ENCODE measurements at places on chromosomes 12 and 14. TPM values are rescaled to one million over a fixed set of nuclear protein-coding genes. Genes with fewer than 3 reads are reported as not detected.

DNA sequence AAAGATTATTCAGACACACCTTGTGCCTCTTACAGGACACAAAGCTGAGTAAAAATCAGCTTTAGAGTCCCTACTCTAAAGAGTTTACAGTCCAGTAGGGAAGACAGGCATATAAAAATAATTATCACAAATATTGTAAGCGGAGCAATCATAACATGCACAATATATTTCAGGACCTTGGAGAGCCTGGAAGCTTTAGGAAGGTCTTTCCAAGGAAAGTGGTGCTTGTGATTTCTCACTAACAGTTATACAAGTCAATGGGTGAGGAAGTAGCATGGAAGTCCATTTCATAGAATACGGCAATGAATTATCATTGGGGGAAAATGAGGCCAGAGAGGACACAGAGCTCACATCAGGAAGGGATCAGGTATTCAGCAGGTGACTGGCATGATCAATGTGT, 268.3 kb downstream of the C12orf50 start:
- no peak for DNase-seq

DNA sequence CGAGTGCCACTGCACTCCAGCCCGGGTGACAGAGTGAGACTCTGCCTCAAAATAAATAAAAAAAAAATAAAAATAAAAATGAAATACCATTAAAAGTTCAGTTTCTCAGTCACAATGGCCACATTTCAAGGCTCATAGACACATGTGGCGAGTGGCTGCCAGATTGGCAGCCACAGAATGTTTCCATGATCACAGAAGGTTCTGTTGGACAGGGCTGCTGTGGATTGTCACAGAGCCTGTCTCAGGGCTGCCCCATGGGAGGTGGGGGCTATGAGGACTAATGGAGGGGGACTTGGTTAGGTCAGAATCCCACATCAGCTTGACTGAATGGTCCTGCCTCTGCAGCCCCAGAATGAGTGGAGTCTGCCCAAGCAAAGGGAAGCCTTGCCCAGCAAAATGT, 3.8 kb upstream of the PLA2G1B start:
- DNase-seq: no peak

Gene LRRC23
- polyA plus RNA-seq: 16.5 TPM

DNA sequence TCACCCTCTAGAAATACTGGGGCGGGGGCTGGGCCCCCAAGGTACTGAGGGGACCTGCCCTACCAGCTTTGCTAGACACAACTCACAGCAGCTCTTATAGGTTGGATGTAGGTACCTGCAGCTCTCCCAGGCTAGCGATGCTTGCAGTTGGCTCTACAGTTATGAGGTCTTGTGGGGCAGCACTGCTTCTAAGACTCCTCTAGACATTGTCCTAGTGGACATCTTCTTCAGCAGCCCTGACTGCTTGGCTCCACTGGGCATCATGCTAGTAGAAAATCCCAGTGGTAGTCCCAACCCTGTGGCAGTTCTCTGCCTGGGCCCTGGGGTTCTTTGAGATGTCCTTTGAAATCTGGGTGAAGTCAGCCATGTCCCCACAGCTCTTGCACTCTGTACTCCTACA, 419.3 kb upstream of the SEL1L start:
- DNase-seq: no peak

DNA sequence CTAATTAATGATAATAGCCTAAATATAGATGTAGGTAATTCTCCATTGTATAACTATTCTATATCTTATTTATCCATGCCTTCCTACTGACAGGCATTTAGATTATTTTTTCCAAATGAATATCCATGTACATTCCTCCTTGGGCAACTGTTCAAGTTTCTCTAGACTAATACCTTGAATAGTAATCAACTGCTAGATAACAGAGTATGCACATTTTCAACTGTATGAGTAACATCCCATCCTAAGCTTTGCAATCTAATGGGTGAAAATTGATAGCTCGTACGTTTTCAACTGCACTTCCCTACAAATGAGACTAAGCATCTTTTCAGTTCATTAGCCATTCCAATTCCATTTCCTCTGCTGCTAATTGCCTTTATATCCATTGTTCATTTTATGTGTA, 37.0 kb downstream of the YAF2 start:
- no peak for DNase-seq

GRCh38 chr12:108548954-108549521, 11.9 kb downstream of the SART3 start:
- DNase-seq: no peak

GRCh38 chr12:119230807-119231206, 52.1 kb downstream of the HSPB8 start:
- DNase-seq: no peak

DNA sequence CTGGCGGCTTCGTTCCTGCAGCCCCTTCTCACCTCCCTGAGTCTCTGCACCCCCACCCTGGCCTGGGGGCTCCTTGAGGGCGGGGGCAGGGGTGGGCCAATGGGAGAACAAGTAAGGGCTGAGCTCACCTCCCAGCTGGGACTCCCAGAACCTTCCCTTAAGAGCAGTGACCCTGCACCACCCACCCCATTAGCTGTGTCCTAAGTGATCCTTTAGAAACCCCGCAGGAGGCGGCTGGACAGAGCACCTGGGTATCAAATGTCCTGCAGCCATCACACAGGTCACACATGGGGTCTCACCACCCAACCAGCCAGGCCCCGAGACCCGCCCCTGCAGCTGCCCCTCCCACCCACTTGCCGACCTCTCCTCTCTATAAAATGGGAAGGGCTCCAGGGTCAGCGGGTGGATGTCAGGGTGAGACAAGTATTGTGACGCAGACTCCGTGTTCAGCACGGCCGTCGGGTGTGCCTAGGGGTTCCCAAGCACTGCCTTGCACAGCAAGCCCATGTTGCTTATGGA, 151.2 kb upstream of the C14orf180 start:
- DNase-seq: no peak

DNA sequence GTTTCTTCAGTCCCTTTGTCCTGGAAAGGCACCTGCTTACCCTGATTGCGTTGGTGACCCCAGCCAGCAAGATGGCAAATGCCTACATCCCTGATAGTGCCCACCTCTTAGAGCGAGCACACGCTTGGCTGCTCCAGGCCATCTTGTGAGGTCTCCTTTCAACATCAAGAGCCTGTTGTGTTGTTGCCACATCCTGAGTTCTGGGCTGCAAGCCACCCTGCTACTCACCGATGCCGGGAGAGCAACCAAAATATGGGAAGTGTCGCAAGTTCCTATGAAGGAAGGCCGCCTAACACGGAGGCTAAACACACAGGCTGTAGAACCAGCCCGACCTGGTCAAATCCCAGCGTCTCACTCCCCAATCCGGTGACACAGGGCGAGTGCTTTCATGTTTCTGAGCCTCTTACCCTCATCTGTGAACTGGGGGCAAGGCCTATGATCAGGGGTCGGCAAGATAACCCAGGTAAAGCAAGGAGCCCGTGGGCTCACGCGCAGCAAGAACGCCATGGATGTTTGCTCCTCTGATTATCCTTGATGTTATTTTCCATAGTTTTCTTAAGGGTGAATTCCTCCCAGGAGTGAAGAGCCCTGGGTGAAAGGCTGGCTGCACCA, 98.4 kb downstream of the LGMN start:
- no peak for DNase-seq

GRCh38 chr12:119090865-119091264, 87.9 kb upstream of the HSPB8 start:
- DNase-seq: no peak

DNA sequence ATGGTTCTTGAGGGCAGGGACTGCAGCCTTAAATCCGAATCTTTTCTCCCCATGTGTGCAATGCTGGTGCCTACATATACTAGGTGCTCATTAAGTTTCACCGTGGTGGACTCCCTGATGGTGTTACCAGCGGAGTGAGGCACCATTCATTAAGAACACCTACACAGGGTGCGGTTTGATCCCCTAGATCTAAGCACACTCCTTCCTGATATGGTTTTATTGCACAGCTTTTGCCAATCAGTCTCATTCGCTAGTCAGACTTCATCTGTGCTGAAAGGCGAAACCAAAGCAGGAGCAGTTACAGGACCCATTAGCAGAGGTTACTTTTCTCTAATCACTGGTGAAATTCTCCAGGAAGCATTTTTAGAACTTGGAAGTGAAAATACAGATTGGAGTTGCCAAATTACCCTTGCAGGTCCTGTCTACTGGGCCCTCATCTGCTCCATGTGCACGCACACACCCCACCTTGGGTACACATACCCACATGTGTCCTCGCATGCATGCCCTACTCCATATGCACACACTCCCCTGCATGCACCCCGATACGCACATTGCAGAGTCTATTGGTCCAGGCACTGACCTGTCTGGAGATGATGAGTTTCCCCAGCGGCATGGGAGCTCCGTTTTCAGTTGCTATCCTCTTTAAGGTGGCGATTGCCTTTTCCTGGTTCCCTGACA, 58.5 kb downstream of the DAO start:
- no peak for DNase-seq

- no peak for DNase-seq
Measured at GRCh38 chr12:66329941-66330340, 27.6 kb downstream of the HELB start.

DNA sequence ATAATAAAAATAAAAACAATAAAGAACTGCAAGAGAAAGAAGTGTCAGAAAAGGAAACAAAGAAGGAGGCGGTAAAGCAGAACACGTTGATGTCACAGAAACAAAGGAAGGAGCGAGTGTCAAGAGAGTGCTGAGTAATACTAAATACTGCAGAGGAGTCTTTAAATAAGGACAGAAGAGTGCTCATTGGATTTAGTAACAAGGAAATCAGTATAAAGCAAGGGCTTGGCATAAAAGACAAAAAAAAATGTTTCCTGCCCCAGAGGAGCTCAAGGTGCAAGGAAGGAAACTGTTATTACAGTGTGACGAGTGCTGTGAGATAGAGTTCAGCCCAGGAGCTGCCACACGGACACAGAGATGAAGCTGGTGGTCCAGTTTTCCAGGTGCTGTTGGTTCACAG, 8.4 kb upstream of the TUBA1A start:
- no peak for DNase-seq

DNA sequence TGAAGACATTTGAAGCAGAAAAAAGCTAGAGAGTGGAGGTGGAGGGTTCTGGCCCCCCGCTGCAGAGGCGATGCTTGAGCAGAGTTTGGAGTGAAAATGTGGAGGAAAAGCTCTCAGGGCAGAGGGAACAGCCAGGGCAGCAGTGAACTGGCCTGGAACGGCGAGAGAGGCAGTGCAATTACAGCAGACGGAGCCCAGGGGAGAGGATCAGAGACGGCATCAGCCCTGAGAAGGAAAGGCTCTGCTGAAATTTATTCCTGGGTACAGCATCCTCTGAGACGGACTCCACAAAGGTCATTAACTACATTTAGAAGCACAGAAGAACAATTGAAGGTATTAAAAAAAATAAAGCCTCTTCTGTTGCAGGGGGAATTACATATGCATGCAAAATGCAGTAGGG, 14.2 kb downstream of the STON2 start:
- no peak for DNase-seq

Gene RBMS2
- 47.2 TPM for polyA plus RNA-seq

DNA sequence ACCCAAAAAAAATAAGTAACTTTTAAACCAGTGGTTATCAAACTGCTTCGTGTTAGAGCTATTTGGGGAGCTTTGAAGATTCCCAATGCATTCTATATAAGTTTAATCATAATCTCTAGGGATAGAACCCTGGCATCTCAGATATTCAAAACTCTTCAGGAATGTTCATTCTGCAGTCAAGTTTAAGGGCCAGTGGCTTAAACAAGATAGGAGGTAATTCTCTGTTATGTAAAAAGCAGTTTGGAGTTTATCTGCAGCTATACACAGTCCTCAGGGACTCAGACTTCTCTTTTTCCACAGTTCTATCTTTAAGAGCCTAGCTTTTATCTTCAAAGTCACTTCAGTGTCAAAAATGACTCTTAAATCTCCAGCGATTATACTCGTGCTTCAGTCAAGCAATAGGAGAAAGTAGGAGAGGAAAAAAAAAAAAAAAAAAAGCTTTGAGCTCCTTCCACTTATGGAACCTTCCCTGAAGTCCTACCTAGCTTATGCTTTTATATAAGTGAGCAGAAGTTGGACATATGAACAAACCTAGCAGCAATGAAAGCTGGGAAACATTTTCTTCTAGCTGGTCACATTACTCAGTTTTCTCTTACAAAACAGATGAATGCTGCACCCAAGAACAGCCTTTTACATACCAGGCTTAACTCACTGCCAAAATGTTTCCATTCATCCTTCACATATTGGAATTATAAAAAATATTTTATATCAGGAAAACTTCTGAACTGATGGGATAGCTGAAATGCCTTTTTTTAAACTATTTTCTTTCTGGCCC, 302.8 kb downstream of the FSCB start:
- no peak for DNase-seq

- no peak for DNase-seq
Measured at GRCh38 chr12:51960890-51961289, 9.4 kb downstream of the ACVR1B start.

GRCh38 chr12:131093971-131094830, 140.5 kb downstream of the ADGRD1 start:
- no peak for DNase-seq

DNA sequence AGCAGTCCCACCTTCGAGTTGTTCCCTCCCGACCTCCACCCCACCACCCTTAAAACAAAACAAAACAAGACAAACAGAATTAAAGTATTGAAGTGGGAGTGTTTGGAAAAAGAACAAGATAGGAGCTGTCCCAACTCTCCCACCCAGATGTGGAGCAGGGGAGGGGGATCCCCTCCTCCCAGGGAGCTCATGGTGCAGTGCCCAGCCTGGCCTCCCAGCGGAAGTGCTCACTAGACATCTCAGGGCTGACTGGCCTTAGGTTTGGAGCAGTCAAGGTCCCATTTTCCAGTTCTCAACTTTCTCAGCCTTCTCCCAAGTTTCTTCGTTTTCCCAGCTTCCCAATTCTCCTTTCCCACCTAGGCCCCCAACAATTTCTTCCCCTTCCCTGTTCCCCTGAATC, 2.9 kb downstream of the SP7 start:
- DNase-seq: no peak

DNA sequence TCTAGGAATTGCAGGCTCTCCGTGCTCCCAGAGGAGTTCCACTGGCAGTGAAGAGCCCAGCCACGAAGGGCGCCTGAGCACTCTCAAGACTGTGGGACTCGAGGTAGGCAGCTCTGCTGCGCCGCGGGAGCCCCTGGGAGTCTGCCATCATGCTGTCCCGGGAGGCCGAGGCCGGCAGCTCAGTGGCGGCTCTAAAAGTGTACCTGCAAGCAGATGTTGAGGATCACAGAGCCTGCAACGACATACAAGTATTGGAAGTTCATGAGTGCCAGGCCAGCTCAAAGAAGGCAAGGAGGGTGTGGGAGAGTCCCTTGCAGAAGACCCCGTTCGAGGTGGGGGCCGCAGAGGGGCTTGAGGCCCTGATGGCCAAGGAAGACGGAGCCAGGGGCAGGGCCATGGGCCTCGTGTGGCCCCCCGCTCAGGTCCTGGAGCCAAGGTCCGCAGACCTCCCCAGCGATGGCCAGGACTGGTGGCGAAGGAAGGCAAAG, 62.7 kb downstream of the MUCL1 start:
- no peak for DNase-seq

GRCh38 chr14:38409071-38409705, 153.3 kb upstream of the CLEC14A start:
- DNase-seq: no peak

Gene MUCL1
- not detected for polyA plus RNA-seq

- DNase-seq: no peak
Measured at GRCh38 chr14:69980457-69981425, 101.5 kb downstream of the SMOC1 start.

- no peak for DNase-seq
Measured at GRCh38 chr12:52246720-52247621, 13.9 kb downstream of the KRT7 start.

GRCh38 chr12:7624478-7624877, 41.2 kb downstream of the APOBEC1 start:
- DNase-seq: no peak

- no peak for DNase-seq
Measured at GRCh38 chr12:96197503-96198272, 3.5 kb downstream of the ELK3 start.

Gene TMEM263
- 76.0 TPM for polyA plus RNA-seq

- no peak for DNase-seq
Measured at GRCh38 chr12:47828008-47828975, 8.6 kb upstream of the HDAC7 start.

Data from left renal cortex interstitium (tissue), 4 donors.